GM12878 (cell line): ENCODE measurements at places on chromosomes 2 and 18. TPM values are rescaled to one million over a fixed set of nuclear protein-coding genes. Genes with fewer than 3 reads are reported as not detected.
A peak's percentile ranks its signal among the peaks of the same experiment; 100 is the strongest.

DNA sequence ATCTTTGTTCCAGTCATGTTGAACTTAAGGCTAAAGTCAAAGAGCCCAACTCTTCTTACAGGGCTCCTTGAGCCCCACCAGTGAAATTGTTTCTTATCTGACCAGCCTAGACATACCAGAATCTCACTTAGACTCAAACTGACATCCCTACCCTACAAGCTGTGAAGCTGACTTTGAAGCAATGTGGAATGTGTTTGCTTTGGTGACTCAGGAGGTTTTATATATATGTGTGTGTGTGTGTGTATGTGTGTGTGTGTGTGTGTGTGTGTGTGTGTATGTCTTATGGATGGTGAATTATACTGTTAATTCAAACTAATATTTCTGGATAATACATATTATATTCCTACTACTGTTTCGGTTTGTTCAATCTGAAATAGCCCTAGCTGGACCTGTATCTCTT, 67.3 kb downstream of the CAMKMT start:
- H3K4me1 ChIP-seq, result no peaks in the 10 kb centered on the region
- no peak overlapping the region for H3K27ac ChIP-seq
- H3K36me3 ChIP-seq, result no peaks in the 10 kb centered on the region
- no peaks in the 10 kb centered on the region for H3K27me3 ChIP-seq

- no peak for DNase-seq
- no peaks in the 10 kb centered on the region for H3K4me1 ChIP-seq
- no peaks in the 10 kb centered on the region for H3K27me3 ChIP-seq
- no peak overlapping the region for H3K4me3 ChIP-seq
- no peaks in the 10 kb centered on the region for H3K36me3 ChIP-seq
- H3K27ac ChIP-seq, result no peak overlapping the region
These were observed 38.6 kb upstream of the NCOA1 start for GRCh38 chr2:24452502-24452885.

- H3K36me3 ChIP-seq, result no peaks in the 10 kb centered on the region
- no peaks in the 10 kb centered on the region for H3K27me3 ChIP-seq
- no peak overlapping the region for H3K27ac ChIP-seq
- no peaks in the 10 kb centered on the region for H3K4me1 ChIP-seq
- DNase-seq, result no peak
These were observed 24.0 kb upstream of the VPS4B start for GRCh38 chr18:63446266-63446665.

GRCh38 chr18:42025974-42026625, 71.1 kb downstream of the PIK3C3 start:
- peaks cover 25% of the 10 kb centered on the region for H3K36me3 ChIP-seq
- peaks cover 35% of the 10 kb centered on the region for H3K4me1 ChIP-seq
- peak; percentile 71 for DNase-seq
- no peaks in the 10 kb centered on the region for H3K27me3 ChIP-seq

GALNT14 gene
- 5.6 TPM in 2 replicates for total RNA-seq

DNA sequence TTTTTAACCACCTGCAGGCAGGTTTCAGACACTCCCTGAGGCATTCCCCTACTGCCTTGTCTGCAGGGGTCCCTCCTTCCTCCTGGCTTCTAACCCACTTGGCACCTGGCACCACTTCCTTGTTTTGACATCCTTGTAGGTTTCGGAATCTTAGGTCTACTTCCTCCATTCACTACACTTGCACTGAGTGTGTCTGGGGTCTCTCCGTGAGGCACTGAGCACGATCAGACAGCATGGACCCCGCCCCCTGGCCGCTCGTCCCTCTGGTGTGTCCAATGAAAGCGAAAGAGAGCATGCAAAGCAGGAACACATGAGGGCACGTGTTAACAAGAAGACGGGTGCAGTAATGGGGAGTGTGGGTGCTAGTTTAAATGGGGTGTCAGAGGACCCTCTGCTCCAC, 63.8 kb downstream of the HAUS1 start:
- no peaks in the 10 kb centered on the region for H3K36me3 ChIP-seq
- H3K27ac ChIP-seq, result no peak overlapping the region
- H3K27me3 ChIP-seq, result no peaks in the 10 kb centered on the region
- H3K4me1 ChIP-seq, result peaks cover 16% of the 10 kb centered on the region

DNA sequence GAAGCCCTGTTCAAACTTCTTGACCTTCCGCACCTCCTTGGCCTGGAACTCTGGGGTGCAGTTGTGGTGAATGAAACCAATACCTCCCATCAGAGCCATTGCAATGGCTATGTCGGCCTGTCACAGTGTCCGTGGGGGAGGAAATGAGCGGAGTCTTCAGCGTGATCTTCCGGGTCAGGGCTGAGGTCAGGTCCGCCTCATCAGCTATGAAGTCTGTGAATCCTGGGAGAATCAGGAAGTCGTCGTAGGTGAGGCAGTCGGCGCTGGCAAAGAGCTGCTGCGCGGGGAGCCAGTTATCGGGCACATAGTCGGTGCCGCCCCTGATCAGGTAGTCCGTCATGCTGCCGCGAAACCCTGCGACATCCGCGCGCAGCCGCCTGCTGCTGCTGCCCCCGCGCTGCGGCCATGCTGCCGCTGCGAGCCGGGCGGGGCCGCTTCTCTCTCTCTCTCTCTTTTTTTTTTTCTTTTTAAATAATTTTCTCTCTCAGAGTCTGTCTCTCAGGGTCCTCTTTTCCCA, 154.1 kb upstream of the ZSWIM2 start:
- no peak overlapping the region for H3K27ac ChIP-seq
- no peaks in the 10 kb centered on the region for H3K36me3 ChIP-seq
- no peaks in the 10 kb centered on the region for H3K4me1 ChIP-seq
- DNase-seq, result no peak

CD28 gene
- total RNA-seq, result 0.16 and 0.23 TPM in 2 replicates

CTDP1 gene
- 30.4 and 31.3 TPM in 2 replicates for total RNA-seq

DNA sequence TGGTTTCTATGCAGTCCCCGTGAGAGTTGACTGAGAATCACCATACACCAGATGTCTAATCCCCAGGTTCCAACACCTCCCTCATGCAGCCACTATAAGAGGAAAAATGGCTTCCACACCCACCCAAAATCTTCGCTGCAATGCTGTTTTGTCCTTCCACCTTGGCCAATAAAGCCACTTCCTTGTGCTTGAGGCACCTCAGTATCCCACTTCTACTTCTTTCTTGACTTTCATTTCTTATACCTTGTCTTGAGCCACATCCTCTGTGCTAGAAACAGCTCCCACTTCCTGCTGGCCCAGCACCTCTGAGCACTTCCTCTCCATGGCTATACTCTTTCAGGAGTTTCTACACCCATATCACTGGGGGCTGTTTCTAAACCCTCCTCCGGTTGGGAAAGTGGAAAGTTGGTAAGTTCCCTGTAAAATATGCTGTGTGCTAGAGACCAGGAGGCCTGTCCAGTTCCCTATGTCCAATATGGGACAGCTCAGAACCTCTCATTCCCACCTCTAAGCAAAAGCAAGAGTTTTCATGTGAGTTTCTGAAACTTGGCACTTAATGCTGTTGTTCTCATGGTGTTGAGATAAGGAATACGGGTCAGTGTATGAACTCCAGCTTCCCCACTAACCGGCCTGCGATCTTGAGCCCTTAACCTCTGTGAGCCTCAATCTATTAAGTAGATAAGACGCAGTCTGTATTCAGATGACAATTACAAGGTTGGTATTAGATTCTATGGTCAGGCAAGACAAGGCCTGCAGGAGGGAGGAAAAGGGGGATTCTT, 209.1 kb upstream of the ID2 start:
- no peak for DNase-seq
- peak overlapping the region; percentile 33 for H3K27ac ChIP-seq
- no peaks in the 10 kb centered on the region for H3K27me3 ChIP-seq
- no peaks in the 10 kb centered on the region for H3K36me3 ChIP-seq
- H3K4me1 ChIP-seq, result peaks cover 59% of the 10 kb centered on the region

SPP2 gene
- 0.37 TPM in 1 of 2 replicates, not detected in the other for total RNA-seq

DNA sequence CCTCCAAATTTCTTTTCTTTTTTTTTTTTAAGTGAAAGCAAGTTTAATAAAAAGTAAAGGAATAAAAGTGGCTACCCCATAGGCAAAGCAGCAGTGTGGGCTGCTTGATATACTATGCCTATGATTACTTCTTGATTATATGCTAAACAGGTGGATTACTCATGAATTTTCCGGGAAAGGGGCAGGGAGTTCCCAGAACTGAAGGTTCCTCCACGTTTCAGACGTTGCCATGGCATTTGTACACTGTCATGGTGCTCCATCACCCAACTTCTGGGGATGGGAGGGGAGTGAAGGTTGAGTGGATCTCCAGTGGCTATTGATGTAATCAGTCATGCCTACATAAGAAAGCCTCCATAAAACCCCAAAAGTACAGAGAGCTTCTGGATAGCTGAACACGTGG, 176.2 kb downstream of the CYP26B1 start:
- no peak overlapping the region for H3K27ac ChIP-seq
- no peak for DNase-seq
- no peak overlapping the region for H3K4me3 ChIP-seq
- no peaks in the 10 kb centered on the region for H3K4me1 ChIP-seq
- H3K27me3 ChIP-seq, result no peaks in the 10 kb centered on the region; the same call in 1 of the 2 replicates

RSAD2 gene
- 0.87 and 1.2 TPM in 2 replicates for total RNA-seq

GRCh38 chr2:113192459-113193100, 18.8 kb downstream of the PSD4 start:
- no peak for DNase-seq
- no peaks in the 10 kb centered on the region for H3K27me3 ChIP-seq
- peaks cover 32% of the 10 kb centered on the region for H3K36me3 ChIP-seq
- no peaks in the 10 kb centered on the region for H3K4me1 ChIP-seq

- no peaks in the 10 kb centered on the region for H3K27me3 ChIP-seq
- no peak for DNase-seq
- H3K36me3 ChIP-seq, result no peaks in the 10 kb centered on the region
- no peak overlapping the region for H3K27ac ChIP-seq
- H3K4me1 ChIP-seq, result no peaks in the 10 kb centered on the region
These were observed 353.2 kb upstream of the TRIB2 start for GRCh38 chr2:12363569-12363968.

KHK gene
- total RNA-seq, result 7.7 and 7.8 TPM in 2 replicates

GRCh38 chr2:52405980-52406379, 1361.6 kb upstream of the CHAC2 start:
- DNase-seq, result no peak
- H3K36me3 ChIP-seq, result no peaks in the 10 kb centered on the region
- no peaks in the 10 kb centered on the region for H3K27me3 ChIP-seq
- H3K4me1 ChIP-seq, result no peaks in the 10 kb centered on the region
- no peak overlapping the region for H3K27ac ChIP-seq

GRCh38 chr2:17646838-17647701, 106.5 kb downstream of the SMC6 start:
- H3K36me3 ChIP-seq, result no peaks in the 10 kb centered on the region
- no peak overlapping the region for H3K4me3 ChIP-seq

- H3K4me1 ChIP-seq, result peaks cover 11% of the 10 kb centered on the region; the same call in 1 of the 2 replicates
- H3K27me3 ChIP-seq, result no peaks in the 10 kb centered on the region
- H3K4me3 ChIP-seq, result no peak overlapping the region
- H3K27ac ChIP-seq, result no peak overlapping the region
These were observed 140.4 kb upstream of the VRK2 start for GRCh38 chr2:57906152-57906732.

GRCh38 chr18:33579349-33580215, 1.6 kb downstream of the ASXL3 start:
- H3K36me3 ChIP-seq, result no peaks in the 10 kb centered on the region
- no peak overlapping the region for H3K27ac ChIP-seq
- peaks cover 6% of the 10 kb centered on the region for H3K27me3 ChIP-seq
- H3K4me3 ChIP-seq, result no peak overlapping the region

DNA sequence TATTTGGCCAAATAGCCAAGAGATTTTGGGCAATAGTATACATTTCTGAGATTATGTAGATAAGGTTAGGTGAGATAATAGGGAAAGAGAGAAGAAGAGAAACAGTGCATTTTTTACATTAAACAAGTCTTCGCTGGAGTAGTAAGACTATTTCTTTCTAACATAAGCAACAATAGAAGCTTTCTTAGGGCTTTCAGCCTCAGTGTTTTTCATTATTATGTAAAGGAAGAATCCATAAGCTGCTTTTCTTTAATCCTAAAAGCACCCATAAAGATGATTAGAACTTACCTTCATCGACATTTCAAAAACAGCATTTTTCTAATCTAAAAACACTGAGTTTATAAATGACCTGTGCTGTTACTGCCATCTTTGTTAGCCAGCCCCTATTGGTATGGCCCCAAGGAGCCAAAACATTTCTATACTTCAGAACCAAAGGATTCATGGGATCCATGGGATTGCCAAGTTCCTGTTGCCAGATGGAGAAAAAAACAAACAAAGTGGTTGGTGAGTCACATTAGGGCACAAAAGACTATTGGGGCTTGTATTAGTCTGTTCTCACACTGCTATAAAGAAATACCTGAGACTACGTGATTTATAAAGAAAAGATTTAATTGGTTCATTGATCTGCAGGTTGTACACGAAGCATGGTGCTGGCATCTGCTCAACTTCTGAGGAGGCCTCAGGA, 88.2 kb downstream of the SCG2 start:
- H3K27ac ChIP-seq, result no peak overlapping the region
- no peaks in the 10 kb centered on the region for H3K36me3 ChIP-seq
- H3K27me3 ChIP-seq, result no peaks in the 10 kb centered on the region
- H3K4me3 ChIP-seq, result no peak overlapping the region

GRCh38 chr2:112712903-112713584, 7.8 kb upstream of the NT5DC4 start:
- no peak for DNase-seq
- H3K27me3 ChIP-seq, result no peaks in the 10 kb centered on the region
- no peaks in the 10 kb centered on the region; the same call in 1 of the 2 replicates for H3K36me3 ChIP-seq

DNA sequence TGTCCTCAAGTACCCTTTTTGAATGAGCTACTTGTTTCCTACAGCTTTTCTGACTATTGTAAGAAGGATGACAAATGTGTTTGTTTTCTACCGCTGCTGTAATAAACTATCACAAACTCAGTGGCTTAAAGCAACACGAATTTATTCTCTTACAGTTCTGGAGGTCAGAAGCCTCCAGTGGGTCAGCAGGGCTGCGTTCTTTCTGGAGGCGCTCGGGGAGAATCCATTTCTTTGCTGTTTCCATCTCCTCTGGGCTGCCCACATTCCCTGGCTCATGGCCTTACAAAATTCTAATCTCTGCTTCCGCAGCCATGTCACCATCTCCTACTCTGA, 128.5 kb downstream of the SPP2 start:
- no peaks in the 10 kb centered on the region for H3K27me3 ChIP-seq
- no peak overlapping the region for H3K4me3 ChIP-seq
- no peak for DNase-seq
- no peaks in the 10 kb centered on the region for H3K36me3 ChIP-seq

CTLA4 gene
- 0.29 TPM in 1 of 2 replicates, not detected in the other for total RNA-seq

GRCh38 chr2:71546275-71546638, 92.9 kb downstream of the DYSF start:
- no peaks in the 10 kb centered on the region for H3K36me3 ChIP-seq
- no peak for DNase-seq
- no peaks in the 10 kb centered on the region; the same call in 1 of the 2 replicates for H3K27me3 ChIP-seq
- H3K4me3 ChIP-seq, result no peak overlapping the region
- no peaks in the 10 kb centered on the region for H3K4me1 ChIP-seq

GRCh38 chr2:177484180-177484795, 91.7 kb downstream of the AGPS start:
- no peak overlapping the region for H3K27ac ChIP-seq
- H3K4me1 ChIP-seq, result no peaks in the 10 kb centered on the region
- H3K36me3 ChIP-seq, result no peaks in the 10 kb centered on the region
- no peak for DNase-seq
- no peaks in the 10 kb centered on the region for H3K27me3 ChIP-seq
- H3K4me3 ChIP-seq, result no peak overlapping the region

FRZB gene
- total RNA-seq, result not detected in 2 replicates

- no peaks in the 10 kb centered on the region for H3K36me3 ChIP-seq
- no peak overlapping the region for H3K4me3 ChIP-seq
- H3K27me3 ChIP-seq, result no peaks in the 10 kb centered on the region
- no peak overlapping the region for H3K27ac ChIP-seq
- no peak for DNase-seq
- peaks cover 2% of the 10 kb centered on the region; the same call in 1 of the 2 replicates for H3K4me1 ChIP-seq
These were observed 93.6 kb upstream of the FAM117B start for GRCh38 chr2:202541137-202541536.

- H3K36me3 ChIP-seq, result no peaks in the 10 kb centered on the region
- DNase-seq, result no peak
- H3K4me1 ChIP-seq, result no peaks in the 10 kb centered on the region
- H3K4me3 ChIP-seq, result no peak overlapping the region
These were observed 31.4 kb upstream of the KCNG2 start for GRCh38 chr18:79766308-79766707.

HAUS1 gene
- 52.4 and 58.7 TPM in 2 replicates for total RNA-seq
